Activated CD8-positive, alpha-beta memory T cell treated with anti-CD3 and anti-CD28 coated beads, Interleukin-2, amount 50 U/mL, for 4 hours (primary cell): ENCODE measurements at places on chromosomes 6 and 20.

- DNase-seq = no peak
These were observed 8.5 kb downstream of the ISM1 start for GRCh38 chr20:13229538-13229937.

- DNase-seq = no peak
These were observed 301.5 kb downstream of the CLIC5 start for GRCh38 chr6:45714006-45714730.

GRCh38 chr20:21395666-21396598, 1.4 kb downstream of the NKX2-4 start:
- peak; percentile 56 for DNase-seq

DNA sequence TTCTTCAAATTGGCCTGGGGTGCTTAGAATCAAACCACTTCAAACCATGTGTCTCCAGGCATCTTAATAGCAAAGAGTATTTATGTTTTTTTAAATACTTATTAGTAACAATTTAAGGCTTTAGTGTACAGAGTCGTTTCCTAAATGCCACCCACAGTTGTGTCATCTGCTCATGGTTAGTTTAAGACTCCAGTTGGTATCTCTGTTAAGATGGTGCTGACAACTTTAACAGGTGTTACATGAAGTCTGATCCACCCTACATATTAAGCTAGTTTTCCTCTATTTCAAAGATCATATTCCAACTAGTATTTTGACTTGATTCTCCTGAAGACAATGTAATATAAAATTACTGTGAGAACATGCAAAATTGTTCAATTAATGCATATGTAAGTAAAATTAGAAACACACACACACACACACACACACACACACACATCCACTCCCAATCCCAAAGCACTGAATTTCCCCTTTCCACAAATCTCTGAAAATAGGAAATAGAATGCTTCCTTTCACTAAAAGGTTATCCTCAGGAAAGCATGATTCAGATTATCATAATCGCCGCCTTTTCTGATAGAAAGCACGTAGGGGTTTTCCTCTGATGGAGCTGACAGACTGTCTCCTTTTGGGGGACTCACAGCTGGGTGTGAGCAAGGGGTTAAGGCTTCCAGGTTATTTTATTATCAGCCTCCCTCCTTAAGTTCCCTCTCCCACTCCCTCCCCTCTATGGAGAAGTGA, 10.5 kb downstream of the CNKSR3 start:
- no peak for DNase-seq

GRCh38 chr20:11544029-11544678, 373.5 kb upstream of the BTBD3 start:
- DNase-seq = no peak

GRCh38 chr20:17504066-17504897, 26.9 kb downstream of the BFSP1 start:
- DNase-seq = no peak

DNA sequence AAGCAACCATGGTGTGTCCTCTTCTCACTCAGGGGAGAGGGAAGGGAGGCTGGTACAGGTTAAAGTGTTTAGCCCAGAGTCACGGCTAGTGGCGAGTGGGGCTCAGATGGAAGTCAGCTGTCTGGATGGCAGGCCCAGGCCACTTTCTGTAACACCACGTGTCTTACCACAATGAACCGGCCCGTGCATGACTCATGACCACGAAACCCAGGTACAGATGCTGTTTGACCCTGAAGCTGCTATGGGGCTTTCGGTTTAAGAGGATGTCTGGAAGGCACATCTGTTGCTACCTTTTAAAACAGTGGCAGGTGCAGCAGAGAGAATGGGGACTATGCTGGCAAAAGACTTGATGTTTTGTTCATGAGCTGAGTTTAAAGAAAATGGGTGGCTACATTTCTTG, 36.5 kb upstream of the MPC1 start:
- peak; percentile 63 for DNase-seq
